ENCODE measurements at places on chromosomes 13 and 19.
A peak's percentile ranks its signal among the peaks of the same experiment; 100 is the strongest.

DNA sequence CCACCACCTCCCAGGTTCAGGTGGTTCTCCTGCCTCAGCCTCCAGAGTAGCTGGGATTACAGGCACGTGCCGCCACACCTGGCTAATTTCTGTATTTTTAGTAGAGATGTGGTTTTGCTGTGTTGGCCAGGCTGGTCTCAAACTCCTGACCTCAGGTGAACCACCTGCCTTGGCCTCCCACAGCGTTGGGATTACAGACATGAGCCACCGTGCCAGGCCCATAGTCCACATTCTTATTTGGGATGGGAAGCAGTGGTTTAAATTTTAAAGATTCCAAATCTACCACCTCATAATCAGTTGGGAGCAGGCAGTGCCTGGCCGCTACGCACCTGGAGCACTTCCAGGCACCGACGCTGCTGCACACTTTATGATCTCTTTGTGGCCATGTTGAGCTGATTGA is 160.6 kb upstream of the SOX1 start:
- DNase-seq, result no peak

- peak; percentile 9 for DNase-seq
Measured at GRCh38 chr13:73158851-73159250, 100.0 kb downstream of the KLF5 start.

DNA sequence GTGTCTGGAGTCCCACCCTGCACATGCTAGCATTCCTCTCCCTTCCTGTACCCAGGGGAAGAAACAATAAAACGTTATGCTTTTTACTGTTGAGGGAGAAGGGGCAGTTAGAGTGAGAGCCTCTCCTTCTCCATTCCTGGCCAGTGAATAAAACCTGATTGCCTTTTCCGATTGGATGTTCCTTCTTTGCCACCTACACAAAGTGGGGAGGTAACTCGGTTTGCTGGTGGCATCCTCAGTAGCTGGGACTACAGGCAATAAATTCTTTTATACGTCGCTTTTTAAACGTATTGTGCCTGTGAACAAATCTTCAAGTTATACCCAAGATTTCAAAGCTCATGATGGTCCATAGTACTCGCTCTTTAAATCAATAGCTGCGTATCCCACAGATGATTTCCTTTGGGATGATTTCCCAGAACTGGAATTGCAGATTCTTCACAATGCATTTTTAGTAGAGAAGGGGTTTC is 660 bp upstream of the MVB12A start:
- no peak for DNase-seq

DNA sequence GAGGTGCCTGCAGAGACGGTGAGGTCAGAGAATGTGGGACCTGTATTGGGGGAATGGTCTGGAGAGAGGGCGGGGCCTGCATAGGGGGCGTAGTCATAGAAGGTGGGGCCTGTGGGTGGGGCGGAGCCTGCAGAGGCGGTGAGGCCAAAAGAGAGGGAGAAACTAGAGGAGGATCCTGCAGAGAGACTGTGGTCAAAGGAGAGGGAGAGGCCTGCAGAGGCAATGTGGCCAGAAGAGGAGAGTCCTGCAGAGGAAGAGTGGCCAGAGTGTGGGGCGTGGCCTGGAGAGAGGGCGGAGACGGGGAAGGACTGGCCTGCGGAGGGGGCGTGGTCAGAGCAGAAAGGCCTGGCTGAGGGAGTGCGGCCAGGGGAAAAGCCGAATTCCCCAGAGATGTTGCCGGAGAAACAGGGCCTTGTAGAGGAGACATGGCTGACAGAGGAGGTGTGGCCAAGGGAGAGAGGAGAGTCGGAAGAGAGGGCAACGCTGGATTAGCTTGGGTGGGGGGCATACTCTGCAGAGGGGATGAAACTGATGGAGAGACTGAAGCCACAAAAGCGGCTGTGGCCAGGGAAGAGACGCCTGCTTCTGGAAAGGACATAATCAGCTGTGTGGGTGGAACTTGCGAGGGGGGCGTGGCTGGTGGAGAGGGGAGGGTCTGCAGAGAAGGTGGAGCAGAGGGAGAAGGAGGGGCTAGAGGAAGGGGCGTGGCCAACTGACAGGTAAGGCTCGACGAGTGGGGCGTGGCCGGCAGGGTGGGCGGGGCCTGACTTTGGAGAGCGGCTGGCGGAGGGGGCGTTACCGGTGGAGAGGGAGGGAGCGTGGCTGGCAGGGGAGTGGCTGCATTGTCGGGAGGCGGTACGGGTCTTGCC is 2.5 kb downstream of the PRR36 start:
- peak; percentile 90 for DNase-seq

DNA sequence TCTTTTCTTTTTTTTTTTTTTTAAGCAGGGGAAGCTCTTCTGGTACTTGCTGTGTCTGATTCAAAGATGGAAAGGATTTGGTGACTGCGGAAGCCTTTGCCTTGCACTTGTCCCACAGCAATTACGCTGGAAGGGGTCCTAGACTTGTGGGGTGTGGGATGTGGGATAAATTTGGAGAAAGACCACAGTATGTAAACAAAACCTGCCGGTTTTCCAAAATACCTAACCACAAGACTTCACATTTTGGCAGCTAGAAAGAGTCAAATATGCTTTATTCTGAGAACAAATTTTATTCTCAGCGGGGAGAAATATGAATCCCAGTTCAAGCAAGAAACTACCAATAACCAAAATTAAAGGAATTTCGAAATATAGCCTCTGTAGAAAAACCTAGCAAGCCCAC is 176.5 kb downstream of the SPRY2 start:
- no peak for DNase-seq

DNA sequence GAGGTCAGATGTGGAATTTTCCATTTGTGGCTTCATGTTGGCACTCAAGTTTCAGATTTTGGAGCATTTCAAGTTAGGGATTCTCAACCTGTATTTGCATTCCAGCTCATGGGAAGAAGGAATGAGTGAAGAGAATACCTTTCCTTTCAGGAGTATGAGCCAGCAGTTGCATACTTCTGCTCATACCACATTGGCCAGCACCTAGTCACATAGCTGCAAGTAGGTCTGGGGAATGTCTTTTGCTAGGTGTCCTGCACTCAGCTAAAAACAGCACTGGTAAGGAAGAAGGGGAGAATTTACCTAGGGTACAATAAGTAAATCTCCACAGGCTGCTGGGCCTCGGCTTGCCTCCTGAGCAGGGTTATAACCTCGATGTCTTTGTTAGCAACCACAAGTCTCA is 24.6 kb upstream of the ATP8A2 start:
- DNase-seq, result no peak

- DNase-seq, result no peak
Measured at GRCh38 chr19:10631874-10632273, 6.5 kb downstream of the SLC44A2 start.

GRCh38 chr13:25276748-25277147 is 10.5 kb downstream of the MTMR6 start:
- no peak for DNase-seq

GRCh38 chr13:21925720-21926119 is 254.8 kb downstream of the FGF9 start:
- no peak for DNase-seq

DNA sequence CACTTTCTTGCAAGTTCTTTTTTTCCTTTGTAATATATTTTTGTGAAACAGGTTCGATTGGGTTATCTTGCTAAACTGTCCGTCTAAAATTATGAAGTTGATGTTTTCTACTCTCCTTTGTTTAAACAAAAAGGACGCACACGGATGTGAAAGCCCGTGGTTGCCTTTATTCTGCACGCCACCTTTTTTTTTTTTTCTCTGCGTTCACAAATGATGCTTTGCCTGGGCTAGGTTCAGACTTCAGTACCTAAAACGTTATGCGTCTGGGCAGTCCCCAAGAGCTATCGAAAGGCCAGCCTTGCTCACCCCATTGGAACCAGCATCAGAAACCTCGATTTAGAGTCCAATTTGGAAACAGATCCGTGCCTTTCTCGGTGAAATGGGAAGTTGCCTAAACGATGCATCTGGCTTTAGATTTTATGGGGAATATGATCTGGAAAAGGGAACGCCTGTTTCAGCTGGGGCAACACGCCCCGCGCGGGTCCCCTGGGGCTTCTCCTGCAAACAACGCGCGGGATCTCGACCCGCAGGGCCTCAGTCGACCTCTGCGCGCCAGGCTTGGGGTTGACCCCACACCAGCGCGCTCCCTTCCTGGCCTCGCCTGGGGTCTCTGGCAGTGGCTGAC is 113.9 kb downstream of the KCNRG start:
- no peak for DNase-seq

- DNase-seq, result no peak
Measured at GRCh38 chr13:108263621-108264355, 5.7 kb upstream of the TNFSF13B start.

- DNase-seq, result no peak
Measured at GRCh38 chr13:39596176-39596575, 6.8 kb downstream of the LHFPL6 start.

DNA sequence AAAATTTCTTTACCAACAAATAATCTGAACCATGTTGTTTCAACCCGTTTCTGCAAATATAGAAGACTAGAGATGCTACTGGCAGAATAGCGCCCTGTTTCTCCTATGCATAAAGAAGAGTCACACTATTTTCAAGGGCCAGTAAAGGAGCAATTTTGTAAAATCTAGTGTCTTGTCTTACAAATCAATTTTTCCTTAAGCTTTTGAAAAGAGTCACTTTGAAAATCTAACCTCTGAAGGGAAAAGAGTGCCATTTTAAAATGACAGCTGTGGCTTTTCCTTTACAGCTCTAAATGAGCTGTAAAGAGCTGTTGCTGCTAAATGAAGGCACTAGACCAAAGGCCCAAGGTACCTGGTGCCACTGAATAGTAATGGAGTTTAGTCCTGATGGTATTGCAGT is 16.9 kb upstream of the GTF2F2 start:
- DNase-seq, result no peak

- DNase-seq, result no peak
Measured at GRCh38 chr13:35592457-35592856, 116.0 kb upstream of the MAB21L1 start.

- no peak for DNase-seq
Measured at GRCh38 chr19:9935506-9936325, 599 bp downstream of the OLFM2 start.

DNA sequence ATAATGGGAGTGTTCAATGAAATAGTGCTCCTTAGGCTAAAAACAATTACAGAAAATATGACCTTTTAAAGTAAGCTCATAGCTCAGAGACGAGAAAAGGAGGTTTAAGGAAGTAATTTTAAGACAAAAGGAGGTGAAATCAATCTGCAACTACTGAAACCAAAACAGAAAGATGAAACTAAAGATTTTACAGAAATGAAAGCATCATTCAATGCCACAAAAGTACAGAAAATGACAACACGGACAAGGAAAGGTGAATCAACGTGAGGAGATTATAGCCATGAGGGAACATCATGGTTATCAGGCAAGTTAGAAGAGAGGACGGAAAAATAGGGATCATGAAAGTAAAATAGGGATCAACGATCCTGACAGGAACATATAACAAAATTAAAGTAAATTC is 745.2 kb downstream of the PCDH17 start:
- no peak for DNase-seq

GRCh38 chr19:54448040-54448773 is 792 bp upstream of the LENG8 start:
- DNase-seq, result peak; percentile 59

DNA sequence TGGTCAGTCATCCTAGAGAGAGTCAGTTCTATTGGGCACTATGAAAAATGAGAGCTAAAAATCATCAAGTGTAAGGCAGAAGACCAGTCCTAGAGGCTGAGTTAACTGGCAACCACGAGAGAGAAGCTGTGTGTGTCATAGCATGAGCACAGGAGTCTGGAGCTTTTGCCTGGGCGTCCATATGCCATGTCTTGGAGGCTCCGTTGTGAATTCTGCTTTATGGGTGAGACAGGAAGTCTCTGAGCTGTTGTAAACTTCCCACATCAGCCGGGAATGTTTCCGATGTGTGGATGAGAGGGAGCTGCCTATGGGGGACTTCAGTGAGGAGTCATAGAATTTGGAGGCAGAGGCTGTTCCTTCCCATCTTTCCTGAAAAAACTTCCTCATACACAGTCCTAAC is 120.0 kb downstream of the ITGBL1 start:
- no peak for DNase-seq

GRCh38 chr13:53042877-53043276 is 14.3 kb downstream of the OLFM4 start:
- no peak for DNase-seq

All from ACHN (cell line).